ENCODE measurements at places on chromosomes 11 and 22.
A peak's percentile ranks its signal among the peaks of the same experiment; 100 is the strongest.

DNA sequence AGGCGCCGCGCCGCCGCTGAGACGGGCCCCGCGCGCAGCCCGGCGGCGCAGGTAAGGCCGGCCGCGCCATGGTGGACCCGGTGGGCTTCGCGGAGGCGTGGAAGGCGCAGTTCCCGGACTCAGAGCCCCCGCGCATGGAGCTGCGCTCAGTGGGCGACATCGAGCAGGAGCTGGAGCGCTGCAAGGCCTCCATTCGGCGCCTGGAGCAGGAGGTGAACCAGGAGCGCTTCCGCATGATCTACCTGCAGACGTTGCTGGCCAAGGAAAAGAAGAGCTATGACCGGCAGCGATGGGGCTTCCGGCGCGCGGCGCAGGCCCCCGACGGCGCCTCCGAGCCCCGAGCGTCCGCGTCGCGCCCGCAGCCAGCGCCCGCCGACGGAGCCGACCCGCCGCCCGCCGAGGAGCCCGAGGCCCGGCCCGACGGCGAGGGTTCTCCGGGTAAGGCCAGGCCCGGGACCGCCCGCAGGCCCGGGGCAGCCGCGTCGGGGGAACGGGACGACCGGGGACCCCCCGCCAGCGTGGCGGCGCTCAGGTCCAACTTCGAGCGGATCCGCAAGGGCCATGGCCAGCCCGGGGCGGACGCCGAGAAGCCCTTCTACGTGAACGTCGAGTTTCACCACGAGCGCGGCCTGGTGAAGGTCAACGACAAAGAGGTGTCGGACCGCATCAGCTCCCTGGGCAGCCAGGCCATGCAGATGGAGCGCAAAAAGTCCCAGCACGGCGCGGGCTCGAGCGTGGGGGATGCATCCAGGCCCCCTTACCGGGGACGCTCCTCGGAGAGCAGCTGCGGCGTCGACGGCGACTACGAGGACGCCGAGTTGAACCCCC is 798 bp downstream of the BCR start:
- DNase-seq: peak; percentile 47

DNA sequence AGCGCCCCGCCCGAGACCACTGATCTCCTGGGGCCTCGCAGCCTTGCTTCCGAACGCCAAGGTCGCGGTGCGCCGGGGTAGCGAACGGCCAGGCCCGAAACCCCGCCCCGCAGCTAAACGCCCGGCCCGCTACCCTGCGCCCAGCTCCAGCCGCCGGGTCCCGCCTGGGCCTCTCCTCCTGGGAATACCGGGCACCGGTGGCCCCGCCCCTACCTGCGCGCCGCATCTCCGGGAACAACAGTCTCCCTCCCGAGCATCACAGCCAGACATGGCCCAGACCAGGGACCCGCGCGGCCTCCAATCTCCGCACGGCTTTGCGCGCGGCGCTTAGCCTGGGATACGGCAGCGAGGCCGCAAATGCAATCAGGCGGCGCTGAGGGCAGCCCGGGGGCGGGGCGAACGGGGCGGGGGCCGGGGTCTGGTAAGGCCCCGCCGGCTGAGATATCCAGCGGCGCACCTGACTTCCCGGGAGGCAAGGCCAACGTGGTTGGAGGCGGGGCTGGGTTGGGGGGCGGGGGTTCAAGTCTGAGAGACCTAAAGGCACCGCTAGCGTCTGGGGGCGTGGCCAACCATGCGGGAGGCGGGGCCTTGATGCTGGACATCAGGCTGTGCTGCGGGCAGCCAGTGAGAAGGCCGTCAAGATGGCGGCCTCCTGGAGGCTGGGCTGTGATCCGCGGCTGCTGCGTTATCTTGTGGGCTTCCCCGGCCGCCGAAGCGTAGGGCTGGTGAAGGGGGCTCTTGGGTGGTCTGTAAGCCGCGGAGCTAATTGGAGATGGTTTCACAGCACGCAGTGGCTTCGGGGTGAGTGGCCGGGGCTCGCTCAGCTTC is at the start of the genes APIP and PDHX:
TSS of gene APIP (minus strand) at position 365 of the 828 bp plus-strand sequence. CDS start at position 270, 95 bp downstream.
TSS of gene PDHX (plus strand) at position 604 of the 828 bp plus-strand sequence. CDS start at position 642, 38 bp downstream.
- DNase-seq: peak; percentile 99

- DNase-seq: no peak
Observed at GRCh38 chr22:31295360-31295759, 3.1 kb upstream of the PIK3IP1 start.

DNA sequence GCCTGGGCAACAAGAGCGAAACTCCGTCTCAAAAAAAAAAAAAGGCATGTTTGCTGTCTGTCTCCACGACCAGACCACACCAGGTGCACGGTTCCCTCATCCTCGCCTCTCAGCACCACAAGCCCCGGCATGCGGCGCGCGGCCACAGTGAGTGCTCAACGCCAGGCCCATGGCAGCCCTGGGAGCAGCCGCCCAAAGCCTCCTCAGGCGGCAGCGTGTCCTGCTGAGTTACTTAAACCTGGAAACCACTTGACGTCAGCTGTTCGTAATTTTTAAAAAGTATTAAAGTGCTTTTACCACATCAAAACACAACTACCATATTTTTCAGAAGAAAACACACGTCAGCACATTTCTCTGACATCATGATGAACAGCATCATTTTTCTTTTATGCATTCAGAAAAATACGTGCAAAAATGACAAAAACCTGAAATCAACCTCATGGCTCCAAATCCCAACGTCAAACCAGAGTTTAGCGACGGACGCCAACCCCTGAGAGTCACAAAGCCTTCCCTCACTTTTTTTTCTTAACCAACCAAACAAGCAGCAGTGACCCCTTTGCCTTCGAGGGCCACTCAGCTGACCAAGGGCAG is 2.1 kb downstream of the DEAF1 start:
- DNase-seq: no peak

DNA sequence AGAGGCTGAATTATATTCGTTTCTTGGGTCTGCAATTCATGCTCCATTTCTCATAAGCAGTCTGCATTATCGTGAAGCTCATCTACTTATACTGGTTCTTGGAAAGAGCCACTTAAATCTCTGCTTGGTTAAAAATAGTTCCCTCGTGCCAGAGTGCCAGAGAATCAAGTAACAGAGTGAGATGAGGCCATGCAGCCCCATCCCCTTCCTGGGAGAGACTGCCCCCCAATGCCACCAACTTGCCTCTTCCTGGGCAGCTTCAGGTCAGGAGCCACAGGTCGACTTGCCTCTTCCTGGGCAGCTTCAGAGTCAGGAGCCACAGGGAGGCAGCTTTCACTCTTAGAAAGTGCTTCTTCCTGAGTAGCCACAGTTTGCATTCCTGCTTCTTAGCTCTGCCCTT is 223.9 kb upstream of the ZBED5 start:
- peak; percentile 27 for DNase-seq

DNA sequence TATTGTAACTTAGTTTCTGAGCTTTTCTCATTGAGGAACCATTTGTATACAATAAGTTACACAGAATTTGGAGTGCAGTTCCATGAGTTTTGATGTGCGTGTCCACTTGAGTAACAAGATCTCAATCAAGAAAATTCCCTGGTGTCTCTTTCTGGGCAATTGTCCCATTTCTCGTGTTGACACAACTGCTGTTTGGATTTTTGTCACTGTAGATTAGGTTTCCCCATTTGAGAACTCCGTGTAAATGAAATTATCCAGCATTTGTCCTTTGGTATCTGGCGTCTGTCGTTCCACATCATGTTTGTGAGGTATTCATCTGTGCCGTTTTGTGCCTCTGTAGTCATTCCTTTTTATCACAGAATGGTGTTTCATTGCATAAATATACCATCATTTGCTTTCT is 547.0 kb downstream of the TBC1D22A start:
- no peak for DNase-seq

GRCh38 chr11:77127235-77127911 is 673 bp upstream of the MYO7A start:
- DNase-seq: peak; percentile 67

- no peak for DNase-seq
Observed at GRCh38 chr22:36467946-36468345, 13.5 kb downstream of the TXN2 start.

DNA sequence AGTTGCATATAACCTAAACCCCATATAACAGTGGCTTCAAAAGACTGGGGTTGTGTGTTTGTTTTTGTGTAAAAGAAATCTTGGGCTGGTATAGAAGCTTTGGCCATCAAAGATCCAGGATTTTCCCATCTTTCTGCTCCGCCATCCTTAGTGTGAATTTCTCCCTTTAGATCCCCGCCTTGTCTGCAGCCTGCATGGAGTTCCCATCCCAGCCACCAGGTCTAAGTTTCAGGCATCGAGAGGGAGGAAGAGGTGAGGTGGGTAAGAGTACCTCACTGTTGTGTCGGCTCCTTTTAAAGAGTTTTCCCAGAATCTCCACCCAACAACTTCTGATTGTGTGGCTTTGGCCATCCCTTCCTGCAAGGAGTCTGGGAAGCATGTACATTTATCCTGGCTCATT is 195.5 kb upstream of the SORL1-AS1 start:
- peak; percentile 62 for DNase-seq

GRCh38 chr11:67010296-67010905 is 12.5 kb upstream of the SYT12 start:
- DNase-seq: no peak

DNA sequence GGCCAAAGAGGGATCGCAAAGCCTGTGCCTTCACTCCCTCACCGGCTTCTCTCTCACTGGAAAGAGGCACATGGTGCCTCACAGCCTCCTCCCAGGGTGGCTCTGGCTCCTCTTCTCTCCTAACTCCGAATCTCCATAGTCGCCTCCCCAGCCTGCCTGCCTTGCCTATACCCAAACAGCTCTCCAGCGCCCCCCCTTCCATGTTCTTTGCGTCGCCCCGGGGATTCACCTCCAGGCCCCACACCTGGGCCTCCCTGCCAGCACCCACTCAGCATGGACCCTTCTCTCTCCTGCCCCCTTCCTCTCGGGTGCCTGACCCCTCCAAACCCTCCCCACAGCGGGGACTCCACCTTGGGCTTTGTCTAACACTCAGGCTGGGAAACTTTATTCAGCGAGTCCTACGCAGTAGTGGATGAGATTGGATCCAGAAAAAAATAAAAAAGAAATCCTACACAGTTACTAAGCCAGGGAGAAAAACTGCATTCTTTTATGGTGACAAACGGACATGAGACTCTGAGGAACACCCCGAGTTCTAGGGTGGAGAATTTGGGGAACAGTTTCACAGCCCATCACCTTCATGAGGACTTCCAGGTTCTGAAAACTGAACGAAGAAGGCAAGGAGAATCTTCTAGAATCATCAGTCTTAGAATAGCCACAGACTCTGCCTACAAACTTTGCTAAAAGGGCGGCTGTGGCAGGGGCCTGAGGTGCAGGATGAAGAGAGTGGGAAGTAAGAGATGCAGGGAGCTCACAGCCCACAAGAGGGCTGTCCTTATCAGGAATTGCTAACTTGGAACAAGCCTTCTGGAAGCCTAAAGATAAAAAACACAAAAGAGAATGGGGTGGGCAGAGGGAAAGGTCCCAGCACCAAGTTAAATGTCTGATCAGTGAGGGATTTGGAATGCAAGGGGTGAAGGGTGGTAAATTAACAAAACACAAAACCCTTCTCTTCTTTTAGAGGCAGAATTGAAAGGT is 5.3 kb downstream of the PPM1F start:
- peak; percentile 78 for DNase-seq

DNA sequence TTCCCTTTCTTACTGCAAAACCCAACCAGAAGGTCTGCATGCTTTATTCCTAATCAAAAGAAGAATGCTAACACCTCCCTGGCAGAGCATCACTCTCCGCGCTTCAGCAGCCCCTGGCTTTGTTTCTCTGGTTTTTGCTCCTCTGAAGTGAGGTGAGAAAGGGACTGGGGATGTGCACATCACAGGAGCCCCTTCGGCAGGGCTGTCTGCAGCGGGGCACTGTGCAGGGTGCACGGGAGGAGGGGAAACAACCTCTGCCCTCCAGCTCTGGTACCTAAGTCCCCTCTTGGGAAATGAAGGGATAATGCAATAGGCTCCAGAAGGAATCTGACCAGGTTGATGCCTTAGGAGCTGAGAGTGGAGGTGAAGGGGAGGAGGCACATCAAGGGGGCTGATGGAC is 312.7 kb downstream of the NTM start:
- DNase-seq: no peak

GRCh38 chr11:833114-833791 is 501 bp downstream of the CD151 start:
- DNase-seq: peak; percentile 64

GRCh38 chr11:18633256-18634139 is 644 bp downstream of the SPTY2D1 start:
- DNase-seq: peak; percentile 10

DNA sequence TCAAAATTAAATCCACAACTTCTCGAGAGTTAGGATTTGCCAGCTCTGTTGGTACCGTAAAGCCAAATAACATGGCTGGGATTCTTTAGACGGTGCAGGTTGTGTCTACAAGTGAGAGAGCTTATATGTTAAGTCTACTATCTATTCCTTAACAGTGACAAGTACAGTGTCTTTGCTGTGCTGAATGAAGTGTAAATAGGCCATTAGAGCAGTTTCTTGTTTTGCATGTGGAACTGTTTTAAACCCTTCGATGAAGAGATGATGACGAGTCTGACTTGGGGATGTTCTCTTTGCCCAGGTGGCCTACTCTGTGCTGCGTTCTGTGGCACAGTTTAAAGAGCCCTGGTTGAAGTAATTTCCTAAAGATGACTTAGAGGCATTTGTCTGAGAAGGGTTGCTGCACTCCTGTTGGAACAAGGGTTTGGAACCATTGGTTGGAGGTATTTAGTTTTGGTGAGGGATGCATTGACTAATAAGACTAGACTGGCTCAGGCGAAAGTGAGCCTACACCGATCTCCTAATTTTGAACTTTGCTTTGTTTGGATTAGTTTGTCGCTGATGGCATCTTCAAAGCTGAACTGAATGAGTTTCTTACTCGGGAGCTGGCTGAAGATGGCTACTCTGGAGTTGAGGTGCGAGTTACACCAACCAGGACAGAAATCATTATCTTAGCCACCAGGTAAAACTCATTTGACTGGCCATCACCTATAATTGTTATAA is 988 bp downstream of the RPS3 start:
- DNase-seq: no peak

DNA sequence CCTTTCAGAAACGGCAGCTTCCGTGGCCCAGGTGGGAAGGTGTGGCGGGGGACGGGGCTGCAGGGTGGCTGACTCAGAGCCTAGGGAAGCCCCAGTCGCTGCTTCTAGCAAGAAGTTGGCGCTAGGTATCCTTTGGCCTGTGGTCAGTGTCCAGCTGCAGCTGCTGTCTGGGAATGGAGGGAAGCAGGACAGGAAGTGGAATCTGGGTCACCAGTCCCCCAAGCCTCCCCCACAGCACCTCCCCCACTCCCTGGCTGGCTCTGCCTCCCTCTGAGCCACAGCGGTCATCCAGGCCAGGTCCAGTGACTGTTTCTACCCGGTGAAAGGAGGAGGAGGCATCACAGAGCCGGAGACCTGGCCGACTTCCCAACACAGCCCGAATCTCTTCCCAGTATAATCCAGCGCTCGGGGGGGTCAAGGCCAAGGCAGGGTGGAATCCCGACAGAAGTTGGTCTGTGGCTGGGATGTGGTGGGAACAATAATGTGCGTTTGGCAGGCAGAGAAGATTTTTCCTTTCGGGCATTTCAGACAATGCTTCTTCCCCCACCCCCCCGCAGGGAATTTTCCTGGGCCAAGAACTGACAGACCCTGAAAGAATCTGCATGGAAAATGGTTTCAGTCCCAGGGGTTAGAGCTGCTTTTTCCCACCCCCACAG is 45.1 kb downstream of the C11orf96 start:
- no peak for DNase-seq

Data from GM23338 (cell line).